Spinal cord (tissue), 10 donors: ENCODE measurements at places on chromosomes 2 and 18.

DNA sequence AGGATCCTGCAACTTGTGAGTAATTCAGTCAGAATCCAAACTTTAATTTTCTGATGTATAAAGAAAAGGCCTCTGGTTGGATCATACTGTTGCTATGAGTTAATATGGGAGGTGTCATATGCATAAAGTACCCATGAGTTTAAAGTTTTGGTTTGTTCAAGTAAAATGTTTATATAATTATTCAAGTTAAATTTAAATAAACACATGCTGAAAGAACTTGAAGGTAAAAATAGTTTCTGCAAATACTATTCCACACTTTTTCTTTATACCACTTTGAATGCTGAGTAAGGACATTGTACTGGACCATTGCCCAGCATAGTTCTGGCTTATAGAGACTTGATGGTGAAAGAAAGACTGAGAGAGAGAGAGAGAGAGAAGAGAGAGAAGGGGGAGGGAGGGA lies 30.7 kb downstream of the PKP4 start:
- H3K27ac ChIP-seq = no peak overlapping the region
- no peaks in the 10 kb centered on the region for H3K36me3 ChIP-seq
- no peaks in the 10 kb centered on the region for H3K4me1 ChIP-seq
- H3K27me3 ChIP-seq = no peaks in the 10 kb centered on the region

DNA sequence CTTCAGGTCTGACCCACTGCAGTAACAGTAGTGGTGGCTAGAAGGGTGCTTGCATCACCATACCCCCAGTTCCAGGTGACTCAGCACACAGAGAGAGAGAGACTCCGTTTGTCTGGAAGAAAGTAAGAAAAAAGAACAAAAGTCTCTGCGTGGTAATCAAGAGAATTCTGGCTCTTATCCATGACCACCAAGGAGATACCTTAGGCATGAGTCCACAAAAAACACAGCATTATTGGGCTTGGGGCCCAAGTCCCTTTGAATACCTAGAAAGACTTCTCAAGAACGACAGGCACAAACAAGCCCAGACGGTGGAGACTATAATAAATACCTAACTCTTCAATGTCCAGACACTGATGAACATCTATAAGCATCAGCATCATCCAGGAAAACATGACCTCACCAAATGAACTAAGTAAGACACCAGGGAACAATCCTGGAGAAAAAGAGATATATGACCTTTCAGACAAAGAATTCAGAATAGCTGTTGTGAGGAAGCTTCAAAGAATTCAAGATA lies 21.7 kb upstream of the BAZ2B start:
- no peak for DNase-seq
- H3K36me3 ChIP-seq = no peaks in the 10 kb centered on the region
- H3K4me3 ChIP-seq = no peak overlapping the region
- H3K4me1 ChIP-seq = no peaks in the 10 kb centered on the region

DNA sequence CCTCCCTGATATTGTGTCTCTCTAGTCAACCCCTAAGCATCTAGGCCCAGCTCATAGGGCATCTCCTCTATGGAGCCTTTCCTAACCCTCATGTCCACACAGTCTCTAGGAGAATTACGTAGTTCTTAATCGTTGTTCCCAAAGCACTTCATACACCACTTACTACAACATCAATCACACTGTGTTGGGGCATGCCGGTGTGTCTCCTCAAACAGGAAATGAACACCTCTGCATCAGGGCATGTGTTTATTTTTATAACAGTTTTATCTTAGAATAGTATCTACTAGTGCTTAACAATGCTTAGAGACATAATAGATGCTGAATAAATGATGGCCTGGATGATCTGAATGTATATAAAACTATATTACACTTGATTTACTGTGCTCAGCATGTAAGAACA lies 19.7 kb downstream of the CYP1B1 start:
- no peak for DNase-seq
- H3K27me3 ChIP-seq = no peaks in the 10 kb centered on the region
- no peak overlapping the region for H3K4me3 ChIP-seq
- H3K36me3 ChIP-seq = no peaks in the 10 kb centered on the region
- no peak overlapping the region for H3K27ac ChIP-seq
- H3K4me1 ChIP-seq = no peaks in the 10 kb centered on the region

GRCh38 chr2:221608442-221608841 lies 36.3 kb upstream of the EPHA4 start:
- no peak overlapping the region for H3K4me3 ChIP-seq
- H3K4me1 ChIP-seq = no peaks in the 10 kb centered on the region
- H3K27ac ChIP-seq = no peak overlapping the region
- H3K36me3 ChIP-seq = no peaks in the 10 kb centered on the region
- H3K27me3 ChIP-seq = no peaks in the 10 kb centered on the region
- no peak for DNase-seq

- H3K4me3 ChIP-seq = peak overlapping the region; percentile 87
- no peak for DNase-seq
- H3K27me3 ChIP-seq = no peaks in the 10 kb centered on the region
- peak overlapping the region; percentile 84 for H3K27ac ChIP-seq
Measured at GRCh38 chr2:238286987-238287736, 1.2 kb downstream of the PER2 start.

DNA sequence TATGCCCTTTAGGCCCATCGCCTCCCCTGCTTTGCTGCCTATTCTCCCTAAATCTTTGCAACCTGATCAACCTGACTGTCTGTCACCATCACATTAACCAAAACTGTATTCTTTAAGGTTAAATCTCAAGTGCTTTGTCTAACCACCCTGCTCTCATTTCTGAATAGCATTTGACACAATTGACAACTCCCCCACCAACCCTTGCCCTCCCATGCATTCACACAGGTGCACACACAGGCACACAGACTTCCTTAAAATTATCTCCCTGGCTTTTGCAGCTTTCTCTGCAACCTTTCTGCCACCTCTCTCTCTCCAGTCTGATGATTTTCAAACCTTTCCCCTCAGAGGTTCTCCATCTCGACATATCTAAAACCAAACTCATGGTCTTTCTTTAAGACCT lies 64.6 kb upstream of the ST8SIA3 start:
- DNase-seq = no peak
- no peaks in the 10 kb centered on the region for H3K36me3 ChIP-seq
- H3K4me3 ChIP-seq = no peak overlapping the region

DNA sequence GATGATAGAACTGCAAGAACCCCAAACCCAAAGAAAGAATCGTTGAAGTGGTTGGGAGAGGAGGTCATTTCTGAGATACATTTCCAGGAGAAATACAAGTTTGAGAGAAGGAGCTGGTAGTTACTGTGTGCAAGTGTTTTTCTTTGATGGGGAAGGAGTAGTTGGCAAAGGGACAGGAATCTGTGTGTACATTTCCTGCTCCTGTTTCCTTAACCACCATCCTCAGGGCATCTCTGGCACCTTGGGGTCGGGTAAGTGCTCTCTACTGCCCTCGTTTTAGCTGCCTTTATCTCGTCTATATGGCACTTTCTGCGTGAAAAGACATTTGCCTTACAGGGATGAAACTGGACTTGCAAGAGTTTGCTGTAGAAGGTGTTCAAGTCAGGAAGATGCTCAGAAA lies 27.3 kb downstream of the CDC42EP3 start:
- no peak for DNase-seq
- H3K27ac ChIP-seq = no peak overlapping the region
- H3K36me3 ChIP-seq = peaks cover 12% of the 10 kb centered on the region
- H3K4me1 ChIP-seq = no peaks in the 10 kb centered on the region

- peaks cover 9% of the 10 kb centered on the region for H3K4me1 ChIP-seq
- no peak for DNase-seq
- H3K27me3 ChIP-seq = no peaks in the 10 kb centered on the region
- H3K27ac ChIP-seq = peak overlapping the region; percentile 77
Measured at GRCh38 chr2:99490623-99491461, 1.0 kb upstream of the REV1 start.

- H3K27me3 ChIP-seq = no peaks in the 10 kb centered on the region
- peaks cover 59% of the 10 kb centered on the region for H3K4me1 ChIP-seq
- H3K4me3 ChIP-seq = no peak overlapping the region
- DNase-seq = no peak
- peak overlapping the region; percentile 25 for H3K27ac ChIP-seq
Measured at GRCh38 chr2:9803023-9803805, 40.1 kb upstream of the TAF1B start.

GRCh38 chr18:52319424-52319983 lies 20.5 kb upstream of the DCC start:
- no peak overlapping the region for H3K4me3 ChIP-seq
- H3K27ac ChIP-seq = no peak overlapping the region
- H3K27me3 ChIP-seq = no peaks in the 10 kb centered on the region
- no peak for DNase-seq

- DNase-seq = no peak
- H3K4me1 ChIP-seq = no peaks in the 10 kb centered on the region
- no peak overlapping the region for H3K27ac ChIP-seq
Measured at GRCh38 chr2:75277111-75277510, 77.8 kb upstream of the TACR1 start.

GRCh38 chr2:28663359-28663758 lies 88.3 kb upstream of the PPP1CB start:
- peaks cover 27% of the 10 kb centered on the region for H3K4me1 ChIP-seq
- no peak overlapping the region for H3K4me3 ChIP-seq
- DNase-seq = no peak
- H3K27me3 ChIP-seq = no peaks in the 10 kb centered on the region

GRCh38 chr2:220215785-220216184 lies 588.4 kb downstream of the SLC4A3 start:
- H3K36me3 ChIP-seq = no peaks in the 10 kb centered on the region
- H3K27me3 ChIP-seq = no peaks in the 10 kb centered on the region
- H3K27ac ChIP-seq = no peak overlapping the region
- no peak for DNase-seq
- H3K4me1 ChIP-seq = no peaks in the 10 kb centered on the region
